ENCODE measurements at places on chromosomes 1 and 21.

GRCh38 chr1:25581764-25582163 is 34.8 kb upstream of the MAN1C1 start:
- DNase-seq: no peak

DNA sequence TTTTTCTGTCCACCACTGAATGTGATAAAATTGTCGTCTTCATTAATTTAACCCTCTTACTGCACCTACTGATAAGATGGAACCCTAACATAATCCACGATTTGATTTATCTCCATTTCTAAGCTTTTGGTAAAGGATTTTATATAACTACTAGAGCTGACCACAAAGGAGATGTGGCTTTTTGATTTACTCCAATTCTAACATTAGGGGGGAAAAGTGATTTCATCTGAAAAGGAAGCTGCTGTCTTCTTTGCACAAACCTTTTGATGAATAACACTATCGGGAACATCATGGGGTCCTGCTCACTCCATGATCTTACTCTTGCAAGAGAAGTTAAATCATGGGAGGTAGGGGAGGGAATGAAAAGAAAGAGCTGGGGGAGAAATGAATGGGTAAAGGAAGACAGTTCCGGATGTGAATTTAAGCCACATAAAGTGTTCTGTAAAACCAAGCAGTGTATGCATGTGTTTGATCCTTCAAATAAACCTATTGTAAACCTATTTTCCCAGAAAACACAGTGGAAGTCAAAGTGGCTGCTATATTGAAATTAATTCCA is 161.8 kb downstream of the GABPA start:
- no peak for DNase-seq

- no peak for DNase-seq
These were observed 299.3 kb downstream of the TBX15 start for GRCh38 chr1:118688891-118689290.

DNA sequence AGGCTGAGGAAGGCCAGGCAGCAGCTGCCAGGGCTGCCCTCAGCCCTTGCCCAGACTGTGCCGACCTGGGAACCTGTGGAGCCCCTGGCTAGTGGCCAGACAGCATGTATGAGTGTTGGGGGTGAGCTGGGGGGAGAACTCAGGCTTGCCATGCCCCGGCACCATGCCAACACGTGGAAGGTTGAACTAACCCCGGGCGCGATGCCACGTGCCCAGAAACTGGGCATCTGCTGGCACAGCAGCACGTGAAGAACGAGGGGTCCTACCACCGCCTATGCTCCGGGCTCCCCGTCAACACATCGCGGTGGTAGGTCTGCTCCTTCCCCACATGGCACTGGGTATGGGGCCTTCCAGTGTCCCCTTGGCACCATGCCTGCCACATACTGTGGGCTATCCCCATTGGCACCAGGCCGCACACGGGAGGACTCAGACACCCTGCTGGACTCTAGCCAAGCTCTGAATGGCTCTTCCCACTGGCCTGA is 68.7 kb downstream of the CASZ1 start:
- no peak for DNase-seq

- no peak for DNase-seq
These were observed 332.0 kb downstream of the PAPPA2 start for GRCh38 chr1:176794897-176795508.

DNA sequence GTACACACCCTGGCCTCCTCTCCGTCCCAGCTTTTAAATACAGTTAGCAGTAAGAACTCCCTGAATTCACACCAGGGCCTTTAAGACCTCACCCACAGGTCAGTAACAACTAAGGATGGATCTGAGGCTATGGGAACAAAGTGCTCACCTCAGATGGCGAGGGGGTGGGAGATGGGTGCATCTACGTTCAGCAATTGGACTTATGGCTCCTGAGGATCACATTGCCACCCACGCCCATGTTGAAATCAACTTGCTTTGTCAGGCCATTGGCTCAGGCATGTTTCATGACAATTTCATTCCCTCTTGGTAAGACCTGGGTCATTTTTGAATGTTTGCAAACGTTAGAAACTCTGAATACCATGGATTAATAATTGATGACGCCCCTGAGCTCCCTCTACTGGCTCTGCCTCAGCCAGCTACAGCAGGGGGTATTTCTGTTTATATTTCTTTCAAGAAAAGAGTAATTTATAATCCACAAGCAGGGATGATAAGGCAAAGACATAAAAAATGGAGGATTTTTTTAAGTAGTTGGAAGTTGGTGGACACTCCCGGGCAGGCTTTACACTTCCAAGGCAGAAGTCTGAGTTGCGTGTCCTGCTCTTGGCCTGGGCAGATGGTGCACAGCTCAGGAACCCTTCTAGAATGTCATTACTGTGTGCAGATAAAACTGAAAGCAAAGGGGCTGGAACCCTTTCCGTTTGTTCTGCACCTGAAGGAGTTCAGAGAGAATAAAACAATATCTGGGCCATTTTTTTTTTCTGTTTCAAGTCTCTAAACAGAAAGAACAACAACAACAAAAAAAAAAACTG is 13.7 kb upstream of the LBR start:
- DNase-seq: no peak

DNA sequence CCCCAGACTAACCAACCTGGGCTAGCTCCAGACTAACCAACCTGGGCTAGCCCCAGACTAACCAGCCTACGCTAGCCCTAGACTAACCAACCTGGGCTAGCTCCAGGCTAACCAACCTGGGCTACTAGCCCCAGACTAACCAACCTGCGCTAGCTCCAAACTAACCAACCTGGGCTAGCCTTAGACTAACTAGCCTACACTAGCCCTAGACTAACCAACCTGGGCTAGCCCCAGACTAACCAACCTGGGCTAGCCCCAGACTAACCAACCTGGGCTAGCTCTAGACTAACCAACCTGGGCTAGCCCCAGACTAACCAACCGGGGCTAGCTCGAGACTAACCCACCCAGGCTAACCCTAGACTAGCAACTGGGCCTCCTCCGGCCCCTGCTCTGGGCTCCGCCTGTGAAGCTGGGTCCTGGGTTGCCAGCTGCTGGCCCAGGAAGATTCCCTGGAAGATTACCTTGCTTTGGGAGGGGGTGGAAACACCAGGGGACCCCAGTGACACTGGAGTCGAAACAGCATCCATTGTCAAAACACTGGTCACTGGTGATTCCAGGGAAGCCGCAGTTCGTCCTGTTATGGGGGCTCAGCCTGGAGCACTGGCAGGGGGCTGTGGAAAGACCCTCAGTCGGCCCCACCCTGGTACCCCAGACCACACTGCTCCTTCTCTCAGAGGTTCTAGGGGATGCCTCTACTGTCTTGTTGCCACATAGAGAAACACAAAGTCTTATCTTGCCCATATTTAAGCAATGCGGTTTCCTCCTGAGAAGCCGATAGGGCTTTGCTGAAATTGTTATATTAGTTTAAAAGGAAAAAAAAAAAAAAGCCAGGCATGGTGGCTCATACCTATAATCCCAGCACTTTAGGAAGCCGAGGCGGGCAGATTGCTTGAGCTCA is 1.1 kb downstream of the TFF2 start:
- no peak for DNase-seq

- DNase-seq: no peak
These were observed 129.5 kb downstream of the TRABD2B start for GRCh38 chr1:47867438-47868347.

GRCh38 chr1:50661626-50662025 is 238.4 kb upstream of the DMRTA2 start:
- DNase-seq: no peak

DNA sequence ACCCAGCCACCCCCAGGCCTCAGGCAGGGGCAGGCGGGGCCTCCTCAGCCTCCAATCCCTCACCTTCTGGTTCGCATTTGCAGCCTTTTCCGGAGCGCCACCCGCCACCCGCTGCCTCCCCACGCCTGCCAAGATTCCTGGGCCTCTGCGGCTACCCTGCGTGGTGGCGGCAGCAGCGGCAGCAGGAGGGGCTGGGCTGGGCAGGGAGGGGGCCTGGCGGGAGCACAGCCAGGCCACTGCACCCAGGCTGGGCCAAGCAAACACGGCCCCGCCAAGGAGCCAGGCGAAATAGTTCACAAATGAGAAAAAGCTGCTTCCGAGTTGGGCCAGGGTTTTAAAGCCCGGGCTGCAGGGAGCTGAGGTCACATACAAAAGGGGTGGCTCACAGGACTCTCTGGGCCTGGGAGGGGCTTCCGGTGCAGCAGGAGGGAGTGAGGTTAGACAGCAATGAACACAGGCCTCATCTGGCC is 9.8 kb downstream of the COL8A2 start:
- no peak for DNase-seq

DNA sequence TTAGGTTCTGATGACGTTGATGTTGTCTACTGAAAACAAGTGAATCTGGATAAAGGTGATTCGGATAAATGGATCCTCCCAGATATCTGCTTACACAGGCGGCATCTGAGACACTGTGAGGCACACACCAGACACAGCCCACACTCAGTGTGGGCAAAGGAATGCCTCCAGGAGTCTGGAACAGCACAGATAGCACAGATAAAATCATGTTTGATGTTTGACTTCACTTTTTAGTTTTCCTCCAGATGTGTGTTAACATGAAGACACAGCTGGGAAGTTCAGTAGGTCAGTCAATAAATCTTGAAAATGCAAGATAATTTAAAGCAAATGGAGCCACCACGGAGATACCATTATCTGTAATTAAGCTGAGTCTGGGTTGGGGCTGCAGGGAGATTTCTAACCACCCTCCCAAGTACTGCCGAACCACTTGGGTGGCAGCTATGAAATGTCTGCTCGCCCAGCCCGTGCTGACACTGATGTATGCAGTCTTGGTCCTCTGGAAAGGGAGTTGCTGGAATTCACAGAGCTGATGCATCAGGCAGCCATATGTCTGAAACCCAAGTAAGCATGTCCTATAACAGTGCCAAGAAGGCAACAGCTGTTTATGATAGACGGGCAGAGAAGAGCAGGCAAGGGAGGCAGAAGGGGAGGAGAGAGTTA is 11.7 kb downstream of the CAPN9 start:
- no peak for DNase-seq

- no peak for DNase-seq
These were observed 31.5 kb downstream of the RNF220 start for GRCh38 chr1:44436401-44437106.

DNA sequence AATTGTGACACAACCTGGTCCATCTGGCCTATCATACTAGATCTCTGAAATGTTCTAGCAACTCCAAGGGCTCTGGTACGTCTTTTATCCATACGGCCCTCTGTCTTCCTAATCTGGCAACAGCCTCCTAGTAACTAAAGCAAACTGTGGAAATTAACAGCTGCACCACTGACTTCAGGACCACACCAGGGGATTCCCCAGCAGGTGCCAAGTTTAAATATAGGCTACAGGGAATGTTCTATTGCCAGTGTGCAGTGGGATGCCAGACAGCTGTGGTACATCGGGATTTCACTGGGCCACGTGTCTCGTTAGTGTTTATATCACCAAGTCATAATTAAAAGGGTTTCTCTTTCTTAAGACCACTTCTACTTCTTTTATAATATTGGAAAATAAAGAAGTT is 94.3 kb downstream of the RGS2 start:
- no peak for DNase-seq

GRCh38 chr1:156508205-156508954 is 7.8 kb upstream of the MEF2D start:
- no peak for DNase-seq

GRCh38 chr1:205182930-205183329 is 28.6 kb downstream of the DSTYK start:
- no peak for DNase-seq

DNA sequence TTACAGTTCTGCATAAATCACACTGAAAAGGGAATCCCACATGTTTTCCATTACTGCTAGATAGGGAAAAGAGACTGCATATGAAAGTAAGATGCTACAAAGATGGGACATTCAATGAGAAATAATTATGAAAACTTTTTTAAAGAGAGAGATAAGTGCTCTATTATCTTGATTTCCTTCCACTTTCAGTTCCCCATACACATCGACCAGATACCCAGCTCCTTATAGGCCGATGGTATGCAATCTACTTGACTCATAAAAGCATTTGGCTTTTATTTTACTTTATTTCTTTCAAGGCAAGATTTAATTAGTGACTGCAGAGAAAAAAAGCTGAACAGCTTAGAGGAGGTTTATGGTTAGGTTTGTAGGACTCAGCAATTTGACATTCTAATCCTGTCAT is 13.1 kb downstream of the BRINP2 start:
- no peak for DNase-seq

- no peak for DNase-seq
These were observed 42.8 kb upstream of the PADI1 start for GRCh38 chr1:17161926-17162800.

DNA sequence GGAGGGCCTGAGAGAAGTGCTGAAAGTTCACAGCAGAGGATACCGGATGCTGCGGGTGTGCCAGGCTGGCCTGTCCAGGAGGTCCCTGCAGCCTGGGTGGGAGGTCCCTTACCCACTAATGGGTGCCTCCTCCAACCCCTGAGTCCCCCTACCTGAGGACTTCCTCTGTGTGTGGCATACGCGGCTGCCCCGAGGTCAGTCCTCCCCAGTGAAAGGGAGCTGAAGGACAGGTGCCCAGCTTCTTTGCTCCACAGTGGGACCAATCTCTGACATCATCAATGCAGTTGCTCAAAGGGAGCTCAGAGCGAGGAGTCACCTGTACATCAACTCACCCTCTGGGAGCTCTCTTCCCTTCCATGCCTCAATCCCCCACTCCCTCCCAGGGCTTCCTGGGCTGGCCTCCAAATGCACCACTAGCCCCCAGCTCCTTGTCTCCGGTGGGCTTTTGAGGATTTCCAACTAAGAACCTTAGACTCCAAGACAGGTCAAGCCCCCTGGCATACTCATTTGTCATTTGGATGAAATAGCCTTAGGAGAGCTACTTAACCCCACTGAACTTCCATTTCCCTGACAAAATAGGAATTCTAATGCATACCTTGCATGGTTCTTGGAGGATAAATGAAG is 53.9 kb downstream of the PDE9A start:
- DNase-seq: no peak

DNA sequence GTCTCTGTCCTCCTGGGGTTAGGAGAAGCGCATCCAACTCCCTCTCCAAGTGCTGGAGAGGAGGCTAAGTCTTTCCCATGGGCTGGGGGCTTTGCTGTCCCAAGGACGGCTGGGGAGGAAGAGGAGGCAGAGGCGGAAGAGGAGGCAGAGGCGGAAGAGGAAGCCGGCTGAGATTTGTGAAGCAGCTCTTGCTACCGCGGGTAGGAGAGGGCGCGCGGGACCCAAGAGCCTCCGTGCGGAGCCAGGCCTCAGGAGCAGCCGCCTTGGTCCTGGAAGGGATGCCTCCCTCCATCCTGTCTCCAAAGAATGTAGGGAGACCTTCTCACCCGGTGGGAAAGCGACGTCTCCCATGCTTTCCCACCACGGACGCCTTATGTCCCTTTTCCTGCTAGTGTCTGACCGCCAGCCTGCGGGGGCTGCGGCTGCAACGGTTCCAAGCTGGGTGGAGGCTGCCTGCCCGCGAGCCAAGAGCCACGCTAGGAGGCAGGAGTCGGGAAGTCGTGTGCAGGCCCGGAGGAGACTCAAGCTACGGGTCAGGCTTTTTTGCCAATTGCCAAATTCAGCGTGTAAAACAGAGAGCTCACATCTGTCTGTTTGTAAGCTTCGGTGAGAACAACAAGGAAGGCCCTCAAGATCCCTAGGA is 320.3 kb downstream of the FAM72C start:
- no peak for DNase-seq

DNA sequence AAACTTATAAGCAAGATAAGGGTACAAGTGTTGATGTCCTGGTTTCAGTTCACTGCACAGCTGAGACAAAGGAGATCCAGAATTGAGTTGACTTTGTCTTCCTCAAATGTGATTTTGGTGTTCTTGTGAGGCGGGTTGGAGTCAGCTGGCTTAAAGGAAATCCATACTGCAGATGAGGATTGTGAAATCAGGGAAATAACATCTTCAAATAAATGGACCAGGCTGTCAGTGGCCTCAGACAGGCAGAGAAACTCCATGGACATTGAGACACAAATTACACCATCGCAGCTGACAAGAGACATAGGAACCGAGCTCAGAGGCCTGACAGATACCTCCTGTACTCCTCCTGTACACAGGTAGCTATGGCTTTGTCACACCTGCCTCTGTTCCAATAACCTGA is 27.0 kb upstream of the REG4 start:
- DNase-seq: no peak
